ENCODE measurements at places on chromosomes 2 and 18.
A peak's percentile ranks its signal among the peaks of the same experiment; 100 is the strongest.

GRCh38 chr18:28115149-28115550, 61.8 kb downstream of the CDH2 start:
- peak; percentile 99 for DNase-seq

- no peak for DNase-seq
These were observed 146.1 kb upstream of the ZEB2 start for GRCh38 chr2:144666032-144666431.

DNA sequence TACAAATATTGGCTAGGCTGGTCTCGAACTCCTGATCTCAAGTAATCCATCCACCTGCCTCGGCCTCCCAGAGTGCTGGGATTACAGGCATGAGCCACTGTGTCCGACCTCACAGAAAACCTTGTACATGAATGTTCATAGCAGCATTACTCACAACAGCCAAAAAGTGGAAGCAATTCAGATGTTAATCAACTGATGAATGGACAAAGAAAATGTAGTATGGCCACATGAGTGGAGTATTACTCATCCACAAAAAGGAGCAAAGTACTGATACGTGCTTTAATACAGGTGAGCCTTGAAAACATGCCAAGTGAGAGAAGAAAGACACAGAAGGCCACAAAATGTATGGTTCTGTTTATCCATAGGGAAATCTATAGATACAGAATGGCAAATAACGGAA, 20.6 kb downstream of the CEP192 start:
- no peak for DNase-seq

DNA sequence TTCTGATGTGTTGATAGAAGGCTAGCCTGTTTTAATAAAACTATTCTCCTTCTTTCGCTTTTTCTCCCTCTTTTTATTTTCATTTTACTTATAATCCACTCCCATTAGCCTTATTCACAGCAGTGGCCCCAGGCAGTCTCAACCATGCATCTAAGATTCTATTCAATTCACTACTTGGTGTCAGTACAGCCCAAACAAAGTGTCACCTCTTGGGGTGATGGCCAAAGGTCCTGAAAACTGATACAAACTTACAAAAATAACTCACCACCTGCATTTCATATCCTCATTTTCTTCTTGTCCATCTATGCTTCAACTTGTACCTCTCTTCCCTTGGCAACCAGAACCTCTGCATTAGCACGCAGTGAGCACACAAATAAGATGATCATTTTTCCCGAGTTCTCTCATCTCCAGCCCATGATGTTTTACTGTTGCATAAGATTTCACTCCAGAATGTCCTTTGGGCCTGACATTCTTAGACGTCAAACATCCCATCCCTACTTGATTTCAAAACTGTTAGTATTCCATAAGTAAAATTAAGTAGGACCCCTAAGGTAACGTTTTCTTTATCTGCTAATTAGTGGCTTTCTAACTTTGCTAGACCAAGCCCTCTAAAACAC, 559.3 kb upstream of the TNP1 start:
- DNase-seq, result no peak

DNA sequence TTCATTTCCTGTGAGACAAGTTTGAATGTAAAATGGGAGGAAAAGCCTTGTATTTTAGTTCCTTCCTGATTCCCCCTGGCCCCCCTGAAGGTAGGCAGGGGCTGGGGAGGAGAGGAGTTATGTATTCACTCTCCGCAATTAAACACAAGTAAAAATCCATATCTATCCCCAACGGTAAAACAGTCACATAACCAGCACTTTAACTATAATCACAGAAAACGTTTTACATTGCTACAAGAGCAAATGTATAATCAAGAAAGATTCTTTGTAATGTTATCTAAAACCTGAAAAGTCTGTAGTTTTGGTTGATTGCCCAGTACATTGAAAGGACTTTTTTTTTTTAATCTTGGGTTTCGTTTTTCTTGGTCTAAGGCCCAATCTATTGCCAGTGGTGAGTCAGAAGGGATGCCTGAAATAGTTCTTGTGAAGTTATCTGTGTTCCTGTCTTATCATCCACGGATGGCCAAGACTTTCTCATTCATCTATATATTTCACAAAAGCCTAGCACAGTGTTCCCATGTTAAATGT, 34.5 kb upstream of the CCNYL1 start:
- peak; percentile 94 for DNase-seq

GRCh38 chr2:217928324-217929181, 74.2 kb downstream of the TNS1 start:
- DNase-seq, result no peak

DNA sequence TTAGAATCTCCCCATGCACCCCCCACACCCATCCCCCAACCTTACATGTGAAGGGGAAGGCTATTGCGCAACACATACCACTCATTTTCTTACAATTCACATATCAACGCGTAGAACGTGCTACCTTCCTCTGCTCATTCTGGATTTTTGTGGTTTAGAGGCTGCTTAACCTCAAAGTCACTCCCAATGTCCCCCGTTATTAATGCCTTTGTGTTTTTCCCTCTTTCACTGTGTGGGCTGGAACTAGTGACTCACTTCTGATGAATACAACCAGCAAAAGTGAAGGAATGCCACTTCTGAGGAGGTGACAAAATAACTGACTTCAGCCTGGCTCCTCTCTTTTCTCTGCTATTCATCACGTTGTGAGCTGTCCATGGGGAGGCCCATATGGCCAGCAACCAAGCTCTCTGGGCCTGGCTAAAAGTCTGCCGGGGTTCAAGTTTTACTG, 342.5 kb upstream of the NXPH2 start:
- DNase-seq, result peak; percentile 49

- DNase-seq, result no peak
These were observed 116.9 kb downstream of the SMAD7 start for GRCh38 chr18:48833701-48834412.

DNA sequence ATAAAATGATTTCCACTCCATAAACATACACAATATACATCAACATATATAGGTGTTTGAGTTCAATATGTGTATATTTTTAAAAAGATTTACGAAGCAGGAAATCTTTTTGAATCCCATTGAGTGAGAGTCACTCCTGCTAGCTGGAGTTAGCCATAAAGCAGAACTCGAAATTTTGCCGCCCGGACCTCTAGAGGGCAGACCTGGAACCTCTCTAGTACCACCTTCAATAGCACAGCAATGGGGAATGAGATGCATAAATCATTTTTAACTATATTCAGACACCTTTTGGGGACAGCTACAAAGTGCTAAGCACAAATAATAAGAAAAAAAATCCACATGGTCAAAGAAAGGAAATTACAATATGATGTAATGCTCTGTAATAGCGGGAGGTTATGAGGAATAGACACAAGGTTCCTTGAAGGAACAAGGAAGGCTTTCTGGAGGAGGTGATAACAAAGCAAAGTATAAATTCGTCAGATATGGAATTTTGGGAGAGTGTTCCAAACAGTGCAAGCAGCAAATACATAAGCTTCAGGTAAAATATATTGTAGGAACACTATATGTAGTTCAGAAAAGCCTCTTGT, 533.4 kb downstream of the ERBB4 start:
- peak; percentile 61 for DNase-seq

GRCh38 chr2:241750076-241750840, 15.8 kb downstream of the D2HGDH start:
- DNase-seq, result no peak

DNA sequence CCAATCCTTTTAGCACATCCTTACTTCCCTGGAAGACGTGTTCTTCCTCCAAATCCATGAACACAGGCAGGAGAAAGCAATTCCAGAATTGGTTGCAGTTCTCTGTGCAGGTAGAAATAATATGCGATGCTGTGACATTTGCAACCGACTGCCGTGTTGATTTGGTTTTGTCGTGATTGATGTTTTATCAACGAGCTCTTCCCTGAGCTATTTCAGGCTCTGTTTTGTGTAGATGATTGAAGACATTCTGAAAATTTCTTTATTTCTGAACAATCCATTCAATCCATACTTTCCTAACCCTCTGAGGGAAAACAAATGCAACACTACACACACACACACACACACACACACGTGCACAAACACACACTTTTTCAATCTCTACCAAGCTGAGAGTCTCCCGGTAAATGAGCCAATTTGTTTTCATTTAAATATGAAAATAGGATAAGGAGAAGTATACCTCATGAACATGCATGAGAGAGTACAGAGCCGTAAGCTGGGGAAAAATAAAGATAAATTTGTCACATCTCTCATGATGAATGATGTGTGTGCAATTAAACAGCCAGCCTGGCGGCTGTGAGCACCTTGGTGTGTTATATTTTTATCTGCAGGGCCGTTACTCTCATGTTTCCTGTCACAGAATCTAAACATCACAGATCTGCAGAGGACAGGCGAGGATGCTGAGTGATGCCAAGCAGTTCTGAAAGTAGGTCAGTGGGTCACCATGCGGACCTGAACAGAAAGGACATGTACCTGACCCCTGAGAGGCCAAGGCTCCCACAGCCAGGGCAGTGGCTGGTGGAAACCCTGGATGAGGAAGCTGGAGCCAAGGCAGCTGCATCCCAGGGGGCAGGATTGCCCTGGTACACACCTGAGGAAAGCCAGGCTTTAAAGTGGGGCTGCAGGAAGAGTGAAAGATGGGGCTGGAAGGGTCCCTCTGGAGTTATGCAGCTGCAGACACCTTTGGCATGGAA, 64.8 kb downstream of the PDCL3 start:
- DNase-seq, result no peak

DNA sequence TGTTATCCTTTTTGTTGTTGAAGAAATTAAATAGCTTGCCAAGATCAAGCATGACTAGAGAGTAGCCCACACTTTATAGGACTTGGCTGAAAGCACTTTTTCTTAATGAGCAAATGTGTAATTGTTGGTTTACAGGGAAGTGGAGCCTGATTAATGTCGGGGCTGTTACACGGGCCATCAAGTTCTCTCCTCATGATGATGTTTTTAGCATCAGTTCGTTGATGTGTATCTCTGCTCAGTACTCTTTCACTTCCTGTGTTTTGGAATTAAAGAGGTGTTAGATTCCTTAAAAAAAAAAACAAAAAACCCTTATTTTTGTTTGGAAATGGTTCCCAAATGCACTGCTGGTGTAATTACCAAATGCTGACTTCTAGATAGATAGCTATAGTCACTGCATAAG, 114.2 kb downstream of the PTPRM start:
- DNase-seq, result no peak

GRCh38 chr2:75553935-75554531, 6.7 kb downstream of the EVA1A start:
- DNase-seq, result no peak

- peak; percentile 27 for DNase-seq
These were observed 318.9 kb upstream of the SYT4 start for GRCh38 chr18:43596105-43596712.

GRCh38 chr2:163611557-163611906, 124.3 kb downstream of the FIGN start:
- no peak for DNase-seq

DNA sequence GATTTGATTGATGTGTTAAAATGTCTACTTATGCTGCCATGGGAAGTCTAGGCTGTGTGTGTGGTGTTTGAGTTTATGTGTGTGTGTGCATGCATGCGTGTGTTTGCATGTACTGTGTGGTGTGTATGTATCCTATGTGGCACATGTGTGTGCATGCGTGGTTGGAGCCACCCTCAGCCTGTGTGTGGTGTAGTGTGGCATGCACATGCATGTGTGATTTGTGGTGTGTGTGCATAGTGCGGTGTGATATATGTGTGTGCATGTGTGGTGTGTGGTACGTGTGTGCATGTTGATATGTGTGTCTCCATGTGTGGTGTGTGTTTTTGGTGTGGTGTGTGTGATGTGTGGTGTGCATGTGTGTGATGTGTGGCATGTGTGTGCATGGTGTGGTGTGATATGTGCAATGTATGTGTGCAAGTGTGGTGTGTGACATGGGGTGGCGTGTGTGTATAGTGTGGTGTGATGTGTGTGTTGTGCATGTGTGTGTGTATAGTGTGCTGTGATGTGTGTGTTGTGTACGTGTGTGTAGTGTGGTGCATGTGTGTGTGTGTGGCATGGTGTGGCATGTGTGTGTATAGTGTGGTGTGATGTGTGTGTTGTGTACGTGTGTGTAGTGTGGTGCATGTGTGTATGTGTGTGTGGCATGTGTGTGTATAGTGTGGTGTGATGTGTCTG, 66.6 kb upstream of the HDAC4 start:
- DNase-seq, result no peak

DNA sequence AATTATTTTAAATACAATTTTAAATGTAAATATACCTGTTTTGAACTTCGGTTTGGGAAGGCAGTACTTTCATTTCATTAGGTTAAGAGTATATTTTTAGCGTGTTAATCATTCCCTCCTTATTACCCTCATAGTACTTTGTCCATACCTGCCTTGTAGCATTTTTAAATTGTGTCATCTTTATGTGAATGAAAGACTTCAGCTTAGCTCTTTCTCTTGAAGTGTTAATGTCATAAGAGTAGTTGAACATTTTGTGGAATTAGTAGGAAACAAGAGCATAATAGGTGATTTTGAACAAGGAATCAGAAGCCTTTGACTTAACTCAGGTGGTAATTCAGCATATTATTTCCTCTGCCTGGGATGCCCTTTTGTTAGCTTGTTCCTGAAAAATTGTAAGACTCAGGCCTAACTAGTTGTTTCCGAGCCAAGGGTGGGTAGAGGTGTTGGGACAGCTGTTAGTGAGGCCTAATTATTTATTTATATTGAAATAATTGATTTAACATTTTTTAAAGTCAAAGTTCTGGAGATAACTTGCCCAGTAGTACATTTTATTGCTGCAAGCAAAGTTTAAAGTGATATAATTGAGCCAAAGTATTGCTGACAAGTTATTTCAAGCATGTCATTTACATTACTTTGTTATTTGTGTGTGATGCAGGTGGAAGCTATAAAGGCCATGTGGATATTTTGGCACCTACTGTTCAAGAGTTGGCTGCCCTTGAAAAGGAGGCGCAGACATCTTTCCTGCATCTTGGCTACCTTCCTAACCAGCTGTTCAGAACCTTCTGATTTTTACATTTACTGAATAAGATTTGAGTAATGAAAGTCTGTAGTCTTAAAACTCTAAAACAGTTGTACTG, 38.7 kb downstream of the DDX1 start:
- no peak for DNase-seq

- peak; percentile 19 for DNase-seq
These were observed 73.6 kb downstream of the DNMT3A start for GRCh38 chr2:25268139-25268538.

- DNase-seq, result no peak
These were observed 111.8 kb downstream of the HDAC4 start for GRCh38 chr2:239288951-239289511.

- no peak for DNase-seq
These were observed 303.6 kb downstream of the CELF4 start for GRCh38 chr18:37261988-37262387.

- no peak for DNase-seq
These were observed 378 bp upstream of the IAH1 start for GRCh38 chr2:9473985-9474360.

All from kidney glomerular epithelial cell (primary cell).